Progenitor cell of endocrine pancreas (in vitro differentiated cells): ENCODE measurements at places on chromosomes 7 and 10. TPM values are rescaled to one million over a fixed set of nuclear protein-coding genes. Genes with fewer than 3 reads are reported as not detected.

Gene TRIM73
- 10.2 and 11.3 TPM in 2 replicates for total RNA-seq

Gene MYL10
- total RNA-seq: not detected in 2 replicates

Gene FBXO24
- total RNA-seq: 0.41 and 1.2 TPM in 2 replicates

Gene OR2A42
- 0.20 TPM in 1 of 2 replicates, not detected in the other for total RNA-seq

Gene CALHM3
- 0.41 and 1.3 TPM in 2 replicates for total RNA-seq

Gene TBX20
- not detected in 2 replicates for total RNA-seq

Gene NFE2L3
- total RNA-seq: 25.5 and 28.0 TPM in 2 replicates

Gene CHST15
- 7.9 and 8.1 TPM in 2 replicates for total RNA-seq

Gene ADIRF
- total RNA-seq: not detected in 2 replicates

Gene CALHM1
- not detected in 2 replicates for total RNA-seq

- no peak for DNase-seq
These were observed 26.1 kb upstream of the BHLHA15 start for GRCh38 chr7:98185101-98185500.

DNA sequence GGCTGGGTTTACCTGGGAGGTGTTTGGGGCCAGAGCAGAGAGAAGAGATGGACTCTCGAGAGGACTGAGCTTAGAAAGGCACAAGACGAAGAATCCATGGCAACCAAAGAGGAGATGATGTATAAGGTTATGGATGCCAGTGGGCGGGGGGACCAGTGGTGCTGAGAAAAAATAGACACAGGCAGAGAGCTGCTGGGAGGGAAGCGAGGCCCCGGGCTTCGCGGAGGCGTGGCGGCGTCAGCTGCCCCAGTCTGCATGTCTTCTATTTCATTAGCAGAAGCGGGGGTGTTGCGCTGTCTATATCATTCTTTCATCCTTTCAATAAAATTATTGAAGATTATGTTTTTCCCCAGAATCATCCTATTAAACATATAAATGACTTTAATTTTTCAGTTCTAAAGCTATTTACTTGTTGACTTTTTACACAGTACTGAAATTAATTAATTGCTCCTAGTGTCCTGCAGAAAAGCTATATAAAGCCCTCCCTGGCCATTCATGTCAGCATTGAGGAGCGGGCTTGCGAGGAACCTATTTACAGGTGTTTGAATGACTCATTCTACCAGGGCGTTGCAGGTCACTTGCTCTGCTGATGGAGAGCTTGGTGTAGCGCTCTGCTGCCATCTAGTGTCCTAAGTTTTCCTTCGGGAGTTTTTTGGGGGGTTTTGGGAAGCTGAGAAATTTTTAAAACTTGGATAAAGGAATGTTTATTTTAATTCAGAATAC is 42.9 kb upstream of the BHLHA15 start:
- peak; percentile 57 for DNase-seq

GRCh38 chr10:11725912-11726311 is 16.3 kb upstream of the ECHDC3 start:
- no peak for DNase-seq

DNA sequence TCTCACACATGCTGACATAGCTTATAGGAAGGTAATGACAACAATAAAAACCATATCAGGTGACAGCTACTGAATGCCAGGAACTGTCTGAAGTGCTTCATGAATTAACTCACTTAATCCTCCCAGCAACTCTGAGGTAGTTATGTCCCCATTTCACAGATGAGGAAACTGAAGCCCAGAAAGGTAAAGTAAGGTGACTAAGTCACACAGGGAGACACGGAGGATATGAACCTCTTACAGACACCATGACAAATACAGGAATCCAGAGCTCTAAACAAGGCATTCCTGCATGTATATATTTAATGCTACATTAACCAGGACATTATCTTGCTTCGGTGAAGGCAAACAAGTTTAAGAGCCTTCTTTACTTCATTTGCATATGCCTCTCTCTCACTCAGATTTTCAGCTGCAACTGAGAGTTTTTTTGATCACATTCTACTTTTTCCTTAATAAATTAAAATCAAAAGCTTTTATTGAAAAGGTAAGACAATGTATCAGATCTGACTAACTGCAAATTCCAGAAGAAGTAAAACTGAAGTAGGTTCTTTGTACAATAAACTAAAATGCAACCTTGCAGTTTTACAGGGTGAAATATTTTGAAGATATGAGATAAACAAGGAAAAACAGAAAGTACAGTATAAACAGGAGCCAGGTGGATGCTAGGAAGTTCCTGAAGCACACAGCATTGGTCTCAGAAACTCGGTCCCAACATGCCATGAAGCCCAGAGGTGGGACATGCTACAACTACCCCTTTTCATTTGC is 79.5 kb downstream of the SGMS1 start:
- no peak for DNase-seq

DNA sequence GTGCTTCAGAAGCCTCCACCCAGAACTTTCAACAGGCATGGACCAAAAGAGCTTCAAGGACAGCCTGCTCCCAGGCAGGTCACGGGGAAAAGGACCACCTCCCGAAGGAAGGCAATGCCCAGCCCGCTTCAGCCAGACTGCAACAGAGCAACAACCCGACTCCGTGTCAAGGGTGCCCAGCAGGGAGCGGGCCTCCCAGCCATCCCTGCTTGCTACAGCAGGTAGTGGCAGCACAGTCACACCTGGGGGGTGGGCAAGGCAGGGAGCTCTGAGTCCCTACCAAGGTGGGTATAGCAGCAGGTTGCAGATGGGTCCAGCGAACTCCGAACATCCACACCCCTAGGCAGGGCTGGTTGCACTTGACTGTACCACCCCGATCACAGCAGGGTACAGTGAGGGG is 467.8 kb upstream of the PFKP start:
- no peak for DNase-seq

- DNase-seq: no peak
These were observed 156.7 kb downstream of the ANLN start for GRCh38 chr7:36546331-36546730.

DNA sequence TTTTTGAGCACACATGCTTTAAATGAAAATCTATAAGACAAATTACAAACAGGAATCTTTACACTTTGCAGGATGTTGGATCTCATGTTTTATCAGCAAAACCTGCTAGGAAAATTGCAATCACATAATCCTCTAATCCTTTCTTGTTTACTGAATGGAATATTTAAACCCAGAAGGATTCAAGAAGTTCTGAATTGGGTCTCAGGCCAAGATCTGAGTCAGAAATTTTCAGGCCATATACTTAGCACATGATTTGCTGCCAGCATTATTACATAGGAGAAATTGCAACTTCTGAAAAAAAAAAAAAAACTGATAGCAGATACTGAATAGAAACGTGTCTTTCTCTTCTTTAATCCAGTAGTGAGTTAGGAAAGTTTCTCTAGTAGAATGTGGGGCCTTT is 1005.3 kb upstream of the POT1 start:
- DNase-seq: no peak
